ENCODE measurements at places on chromosomes 2 and 18.

DNA sequence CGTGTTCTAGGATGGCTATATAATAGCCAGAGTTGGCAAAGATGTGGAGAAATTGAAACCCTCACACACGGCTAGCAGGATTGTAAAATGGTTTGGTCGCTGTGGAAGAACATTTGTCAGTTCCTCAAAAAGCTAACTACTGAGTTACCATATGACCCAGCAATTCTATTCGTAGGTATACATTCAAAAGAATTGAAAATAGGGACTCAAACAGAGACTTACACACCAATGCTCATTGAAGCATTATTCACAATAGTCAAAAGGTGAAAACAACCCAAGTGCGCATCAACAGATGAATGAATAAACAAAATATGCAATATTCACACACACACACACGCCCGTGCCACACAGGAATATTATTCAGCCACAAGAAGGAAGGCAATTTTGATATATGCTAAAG, 98.7 kb downstream of the PLA2R1 start:
- no peak for DNase-seq

GRCh38 chr2:191049728-191050639, 36.0 kb upstream of the STAT1 start:
- DNase-seq, result peak; percentile 86

- DNase-seq, result no peak
Measured at GRCh38 chr2:37644191-37644590, 27.3 kb downstream of the CDC42EP3 start.

GRCh38 chr2:176074919-176075425, 8.8 kb downstream of the EVX2 start:
- no peak for DNase-seq

DNA sequence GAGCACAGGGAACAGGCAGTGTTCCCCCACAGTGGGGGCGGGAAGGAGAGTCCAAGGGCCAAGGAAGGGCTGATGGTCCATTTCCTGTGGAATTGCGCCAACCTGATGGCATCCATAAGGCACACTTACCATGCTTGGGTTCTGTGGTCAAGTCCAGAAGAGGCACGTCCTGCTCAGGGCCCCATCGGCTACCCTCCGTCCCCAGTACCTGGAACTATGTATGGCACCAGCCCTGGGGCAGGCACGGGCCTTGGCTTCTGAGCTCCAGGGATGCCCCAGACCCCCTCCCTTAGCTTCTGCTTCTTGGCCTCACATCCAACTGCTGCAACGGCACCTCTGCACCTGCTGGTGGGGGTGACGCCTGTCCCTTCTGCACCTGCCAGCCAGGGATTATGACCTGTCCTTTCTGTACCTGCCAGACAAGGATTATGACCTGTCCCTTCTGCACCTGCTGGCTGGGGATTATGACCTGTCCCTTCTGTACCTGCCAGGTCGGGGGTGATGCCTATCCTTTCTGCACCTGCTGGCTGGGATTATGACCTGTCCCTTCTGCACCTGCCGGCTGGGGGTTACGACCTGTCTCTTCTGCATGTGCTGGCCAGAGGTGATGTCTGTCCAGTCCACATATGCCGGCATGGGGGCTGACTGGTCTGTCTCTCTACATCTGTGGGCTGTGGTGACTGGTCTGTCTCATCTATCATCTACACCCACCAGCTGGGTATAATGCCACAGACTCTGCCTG, 45.4 kb upstream of the SNTG2 start:
- DNase-seq, result no peak

- DNase-seq, result peak; percentile 61
Measured at GRCh38 chr2:212005085-212005671, 533.4 kb downstream of the ERBB4 start.

DNA sequence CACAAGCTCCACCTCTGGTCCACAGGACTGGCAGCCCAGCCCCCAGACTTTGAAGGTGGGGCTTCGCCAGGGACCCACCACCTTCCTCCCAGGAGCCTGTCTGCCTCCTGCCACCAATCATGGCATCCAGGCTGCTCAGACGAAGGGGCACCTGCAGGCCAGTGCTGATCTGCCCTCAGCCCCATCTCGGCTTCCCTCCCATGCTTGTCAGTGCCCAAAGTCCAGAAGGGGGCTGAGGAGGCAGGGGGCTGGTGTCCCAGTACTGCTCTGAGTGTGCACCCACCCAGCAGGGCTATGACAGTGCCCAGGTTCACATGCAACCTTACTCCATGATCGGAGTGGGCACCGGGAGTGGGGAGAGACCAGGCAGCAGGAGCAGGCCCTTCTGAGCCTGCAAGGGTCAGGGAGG, 25.3 kb upstream of the RUFY4 start:
- no peak for DNase-seq

DNA sequence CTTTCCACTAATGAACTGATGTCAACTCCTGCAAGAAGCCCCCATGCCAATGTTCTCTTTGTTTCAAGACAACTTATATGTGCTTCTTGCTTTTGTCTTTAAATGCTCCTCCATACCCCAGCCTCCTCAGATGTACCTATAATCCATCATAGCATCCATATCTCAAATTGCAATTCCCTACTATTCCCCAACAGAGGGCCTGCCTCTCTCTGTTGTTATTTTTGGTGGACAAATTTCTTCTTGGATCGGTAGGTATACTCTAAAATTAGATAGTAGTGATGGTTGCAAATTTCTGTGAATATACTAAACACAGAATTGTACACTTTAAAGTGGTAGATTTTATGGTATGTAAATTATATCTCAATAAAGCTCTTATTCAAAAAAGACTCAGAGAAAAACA, 820.1 kb downstream of the METTL4 start:
- no peak for DNase-seq

GRCh38 chr2:178194600-178195389, 483 bp downstream of the OSBPL6 start:
- peak; percentile 60 for DNase-seq

DNA sequence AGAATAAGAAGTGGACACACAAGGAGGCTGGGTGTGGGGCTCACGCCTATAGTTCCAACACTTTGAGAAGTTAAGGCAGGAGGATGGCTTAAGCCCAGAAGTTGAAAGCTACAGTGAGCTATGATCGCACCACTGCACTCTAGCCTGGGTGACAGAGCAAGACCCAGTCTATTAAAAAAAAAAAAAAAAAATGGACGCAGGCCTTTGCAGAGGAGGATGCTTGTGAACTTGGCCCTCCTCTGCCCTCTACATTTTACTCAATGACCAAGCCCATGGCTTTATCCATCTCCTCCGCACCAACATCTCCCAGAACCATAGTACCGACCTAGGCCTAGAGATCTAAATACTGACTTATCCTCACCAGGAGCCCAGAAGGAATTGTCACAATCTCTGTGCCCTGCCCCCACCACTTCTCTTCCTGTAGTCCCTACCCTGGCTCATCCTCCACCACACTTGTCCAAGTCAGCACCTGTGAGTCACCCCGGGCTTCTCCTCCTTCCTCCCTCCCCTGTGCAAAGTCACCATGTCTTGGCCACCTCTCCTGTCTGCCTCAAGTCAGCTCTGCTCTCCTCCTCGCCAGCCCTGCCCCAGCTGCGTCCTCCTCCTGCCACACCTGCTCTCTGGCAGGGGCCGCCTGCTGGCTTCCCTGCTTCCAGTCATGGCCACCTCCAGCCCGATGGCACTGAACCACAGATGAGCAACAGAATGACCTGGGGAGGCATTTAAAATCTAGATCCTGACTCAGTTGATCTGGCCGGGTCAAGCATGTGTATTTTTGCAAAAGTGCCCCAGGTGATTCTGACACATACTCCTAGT, 35.8 kb upstream of the ASPRV1 start:
- peak; percentile 39 for DNase-seq

DNA sequence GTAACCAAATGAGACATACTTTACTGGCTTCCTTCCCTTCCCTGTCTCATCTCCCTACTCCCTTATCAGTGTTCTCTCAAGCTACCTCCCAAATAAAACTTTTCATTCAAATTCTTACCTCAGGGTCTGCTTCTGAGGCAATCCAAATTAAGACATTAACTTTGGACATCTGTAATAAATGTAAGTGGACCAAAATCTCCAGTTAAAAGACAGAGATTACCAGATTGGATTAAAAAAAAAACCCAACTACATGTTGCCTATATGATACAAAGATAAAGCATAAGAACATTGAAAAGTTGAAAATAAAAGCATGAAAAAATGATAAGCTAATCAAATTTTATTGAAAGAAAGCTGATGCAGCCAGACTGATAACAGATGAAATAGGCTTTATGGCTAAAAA, 58.8 kb upstream of the ST3GAL5 start:
- DNase-seq, result no peak

- DNase-seq, result no peak
Measured at GRCh38 chr2:83742117-83742782, 716.8 kb downstream of the SUCLG1 start.

DNA sequence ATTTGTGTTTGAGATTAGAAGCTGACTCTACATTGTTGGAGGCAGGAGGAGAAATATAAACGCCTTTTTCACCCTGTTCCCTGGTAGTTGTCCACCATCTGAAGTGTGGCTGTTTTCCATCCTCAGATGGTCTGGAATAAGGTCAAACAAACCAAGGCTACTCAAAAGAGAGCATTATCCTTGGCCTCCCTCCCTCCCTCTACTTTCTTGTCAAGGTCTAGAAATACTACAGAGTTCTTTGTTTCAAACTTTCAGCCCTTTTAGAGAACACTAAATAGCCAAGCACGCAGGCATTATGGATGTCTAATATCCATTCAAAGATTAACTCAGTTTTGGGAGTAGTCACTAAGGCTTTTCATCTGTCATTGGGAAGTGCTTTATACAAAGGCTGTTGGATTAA, 215.8 kb upstream of the ITGA4 start:
- no peak for DNase-seq

DNA sequence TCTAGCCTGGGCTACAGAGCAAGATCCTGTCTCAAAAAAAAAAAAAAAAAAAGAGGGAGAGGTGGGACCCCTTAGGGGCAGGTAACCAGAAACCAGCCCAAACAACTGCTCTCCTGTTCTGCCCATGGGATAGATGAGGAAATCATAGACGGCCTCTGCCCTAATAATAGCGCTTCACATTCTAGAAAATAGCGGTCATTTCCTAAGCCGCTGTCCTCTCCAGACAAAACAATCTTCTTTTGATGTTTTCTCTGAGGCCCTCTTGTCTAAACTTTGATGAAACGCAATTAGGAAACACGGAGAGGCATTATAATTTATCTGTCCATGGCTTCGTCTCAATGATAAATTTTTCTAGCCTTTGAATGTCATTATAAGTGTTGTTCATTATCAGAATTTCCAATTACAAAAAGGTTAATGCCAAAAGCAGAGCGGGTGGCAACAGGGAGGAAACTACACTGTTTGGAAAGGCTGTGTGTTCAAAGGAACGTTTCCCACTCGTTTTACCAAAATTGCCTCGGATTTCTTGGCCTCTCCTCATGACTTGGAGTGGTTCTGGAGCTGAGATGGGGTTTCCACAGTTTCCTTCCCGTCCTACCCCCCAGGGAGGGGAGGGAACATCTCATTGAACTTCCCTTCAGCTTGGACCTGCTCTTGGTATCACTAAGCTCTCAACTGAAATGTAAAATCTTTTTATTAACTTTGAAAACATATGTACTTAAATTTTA, 151.6 kb upstream of the ZNF236 start:
- no peak for DNase-seq

DNA sequence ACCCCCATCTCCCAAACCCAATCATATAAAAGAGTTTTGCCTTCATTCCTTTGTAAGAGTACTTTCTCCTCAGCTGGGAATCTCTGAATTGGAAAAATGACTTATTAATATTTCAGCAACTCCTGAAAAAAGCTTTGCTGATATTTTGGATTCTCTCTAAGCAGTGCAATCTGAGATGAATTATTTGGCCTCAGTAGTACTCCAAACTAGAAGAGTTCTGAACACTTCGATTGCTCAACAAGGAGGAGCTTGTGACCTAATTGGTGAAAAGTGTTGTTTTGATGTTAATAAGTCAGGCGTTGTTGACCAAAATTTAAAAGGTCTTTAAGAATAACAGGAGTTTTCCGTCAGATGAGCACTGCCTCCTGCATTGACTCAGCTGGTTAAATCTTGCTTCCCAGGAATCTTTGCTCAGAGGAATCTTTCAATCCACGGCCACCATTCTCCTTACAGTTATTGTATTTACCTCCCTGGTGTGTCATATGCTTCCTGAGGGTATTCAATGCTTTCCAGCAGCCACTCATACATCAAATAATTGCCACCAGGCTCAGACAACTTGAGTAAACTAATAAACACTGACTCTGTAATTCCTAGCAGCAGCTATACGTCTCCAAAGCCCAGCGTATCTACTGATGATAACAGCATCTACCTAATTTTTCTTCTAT, 24.5 kb upstream of the LIPG start:
- no peak for DNase-seq

GRCh38 chr18:62521593-62521992, 1.2 kb upstream of the ZCCHC2 start:
- peak; percentile 51 for DNase-seq

DNA sequence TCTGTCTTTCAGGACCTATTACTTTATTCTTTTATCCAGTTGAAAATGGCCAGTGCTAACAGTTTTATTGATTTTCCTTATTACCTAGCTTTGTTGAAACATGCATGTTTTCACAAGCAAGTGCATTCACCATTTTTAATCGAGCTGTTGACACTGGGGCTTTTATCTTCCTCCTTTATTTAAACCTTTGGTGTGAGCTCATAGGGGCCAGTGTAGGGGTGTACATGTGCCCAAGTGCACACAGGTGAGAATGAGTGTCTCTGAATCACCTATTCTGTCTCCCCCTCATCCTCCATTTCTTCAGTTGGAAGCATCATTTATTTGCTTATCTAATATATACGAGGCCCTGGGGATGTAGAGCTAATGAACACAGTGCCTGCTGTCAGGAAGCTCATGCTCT, 199.1 kb downstream of the PRKCE start:
- DNase-seq, result no peak

GRCh38 chr2:216839688-216840087, 20.2 kb downstream of the TNP1 start:
- no peak for DNase-seq

GRCh38 chr2:10269291-10269690, 33.4 kb upstream of the HPCAL1 start:
- no peak for DNase-seq

- no peak for DNase-seq
Measured at GRCh38 chr2:208150956-208151355, 5.0 kb upstream of the CRYGB start.

GRCh38 chr18:37524139-37524497, 41.5 kb downstream of the CELF4 start:
- no peak for DNase-seq

DNA sequence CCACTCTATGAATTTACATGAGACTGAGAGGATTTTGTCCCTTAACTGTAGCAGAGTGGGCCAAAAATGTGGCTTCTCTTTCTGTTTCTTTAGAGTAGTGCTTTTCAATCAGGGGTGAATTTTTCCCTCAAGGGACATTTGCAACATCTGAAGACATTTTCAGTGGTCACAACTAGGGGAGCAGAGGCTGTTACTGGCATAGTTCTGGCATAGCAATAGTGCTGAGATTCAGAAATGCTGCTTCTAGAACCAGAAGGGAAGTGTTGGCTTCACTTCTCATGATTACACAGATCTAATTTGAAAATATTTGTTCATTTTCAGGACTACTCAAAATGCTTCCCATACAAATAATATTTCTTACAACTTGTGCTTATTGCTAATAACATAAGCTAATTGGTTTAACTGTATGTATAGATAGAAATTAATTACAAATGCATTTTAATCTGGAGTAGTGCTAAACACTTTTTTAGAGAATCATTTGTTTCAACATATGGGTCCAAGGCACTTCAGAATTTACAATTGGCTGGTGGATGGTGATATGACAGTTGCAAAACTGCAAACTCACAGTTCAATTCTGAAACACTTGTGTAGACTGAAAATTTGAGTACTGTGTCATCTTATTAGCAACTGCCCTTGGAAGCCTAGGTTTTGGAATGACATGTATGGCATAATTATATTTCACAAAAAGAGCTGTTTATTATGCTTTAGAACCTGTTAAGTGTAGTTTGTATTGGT, 526.7 kb downstream of the THSD7B start:
- no peak for DNase-seq
